NCI-H1436 (cell line): ENCODE measurements at places on chromosomes 6 and 20.

DNA sequence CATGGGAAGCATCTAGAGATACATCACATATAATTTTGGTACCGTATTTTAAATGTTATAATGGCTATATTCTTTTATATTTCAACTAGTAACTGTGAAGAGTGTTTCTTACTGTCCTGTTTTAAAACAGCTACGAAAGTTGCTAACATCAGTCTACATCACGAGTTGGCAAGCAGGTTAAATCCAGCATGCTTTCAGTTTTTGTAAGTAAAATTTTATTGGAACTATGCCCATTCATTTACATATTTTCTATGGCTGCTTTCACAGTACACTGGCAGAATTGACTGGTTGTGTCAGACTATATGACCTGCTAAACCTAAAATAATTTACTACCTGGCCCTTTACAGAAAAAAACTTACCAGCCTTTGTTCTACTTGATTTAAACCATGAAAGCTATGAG lies 478.1 kb downstream of the PHF3 start:
- DNase-seq: no peak

GRCh38 chr6:142946924-142947713 lies 2.1 kb upstream of the HIVEP2 start:
- DNase-seq: no peak

- DNase-seq: no peak
These were observed 121.4 kb downstream of the TBXT start for GRCh38 chr6:166046226-166046625.

DNA sequence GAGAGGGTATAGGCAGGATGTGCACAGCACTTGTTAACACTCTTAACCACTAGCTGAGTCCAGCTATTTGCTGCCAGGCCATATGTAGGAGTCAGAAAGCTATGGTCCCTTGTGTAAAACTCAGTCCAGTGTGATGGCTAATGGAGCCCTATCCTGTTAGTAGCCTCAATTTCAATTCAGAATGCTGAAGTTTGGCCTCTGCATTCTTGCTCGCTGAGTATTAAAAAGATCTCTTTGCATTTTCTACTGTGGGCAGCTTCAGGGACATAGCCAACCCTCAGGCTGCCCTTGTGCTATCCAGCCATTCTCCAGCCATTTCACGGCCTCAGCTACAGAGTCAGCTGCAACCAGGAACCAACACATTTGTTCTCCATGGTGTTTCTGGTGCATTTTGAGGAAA lies 92.5 kb downstream of the SPTLC3 start:
- no peak for DNase-seq

DNA sequence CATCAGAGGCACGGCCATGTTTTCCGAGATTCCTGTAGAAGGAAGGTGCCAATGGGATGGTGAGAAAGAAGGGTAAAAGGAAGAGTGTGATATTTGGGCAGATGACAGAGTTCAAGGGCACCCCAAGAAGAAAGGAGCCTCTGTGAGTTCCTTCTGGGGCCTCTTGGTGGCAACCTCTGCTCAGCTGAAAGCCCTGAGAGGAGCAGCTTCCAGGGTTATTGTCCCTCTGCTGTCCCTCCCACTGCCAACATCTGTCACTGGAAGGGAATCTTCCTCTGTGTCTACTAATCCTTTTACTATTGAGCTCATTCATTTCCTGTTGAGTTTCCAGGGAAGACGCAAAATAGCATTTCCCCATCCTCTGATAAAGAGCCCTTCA lies 40.0 kb upstream of the KCNK16 start:
- no peak for DNase-seq

DNA sequence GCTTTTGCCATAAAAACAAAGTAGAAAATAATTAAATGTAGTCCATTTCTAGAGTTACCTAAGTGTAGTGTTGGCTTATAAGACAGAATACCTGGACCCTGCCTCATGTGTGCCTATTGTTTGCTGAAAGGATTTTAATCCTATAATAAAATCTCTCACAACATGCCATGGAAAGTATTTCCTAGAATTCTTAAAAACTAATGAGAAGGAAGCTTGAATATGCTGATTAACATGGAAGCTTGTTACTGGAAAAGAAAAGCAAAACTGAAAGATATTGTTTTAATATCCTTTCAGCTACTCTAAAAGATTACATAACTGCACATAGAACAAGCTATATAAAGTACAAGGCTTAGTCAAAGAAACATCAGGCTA lies 18.0 kb upstream of the FAM135A start:
- no peak for DNase-seq

DNA sequence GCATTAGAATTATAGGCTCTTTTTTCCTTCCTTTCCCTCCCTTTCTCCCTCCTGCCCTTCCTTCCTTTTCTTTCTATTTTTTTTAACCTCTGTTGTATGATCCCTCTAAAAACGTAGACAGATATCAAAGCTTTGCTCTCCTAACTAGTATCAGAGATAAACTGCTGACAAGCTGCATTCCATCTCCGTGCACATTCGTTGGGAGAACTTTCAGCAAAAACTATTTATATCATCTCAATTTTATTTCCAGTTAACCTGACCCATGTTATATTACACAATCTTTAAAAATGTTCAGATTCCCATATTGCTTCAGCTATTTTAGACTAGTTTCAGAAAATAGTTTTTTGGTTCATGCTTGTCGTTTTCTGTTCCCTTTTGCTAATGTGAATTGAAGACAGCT lies 47.3 kb downstream of the RNF217 start:
- DNase-seq: no peak

- no peak for DNase-seq
These were observed 18.4 kb upstream of the SLC22A1 start for GRCh38 chr6:160102956-160103824.

DNA sequence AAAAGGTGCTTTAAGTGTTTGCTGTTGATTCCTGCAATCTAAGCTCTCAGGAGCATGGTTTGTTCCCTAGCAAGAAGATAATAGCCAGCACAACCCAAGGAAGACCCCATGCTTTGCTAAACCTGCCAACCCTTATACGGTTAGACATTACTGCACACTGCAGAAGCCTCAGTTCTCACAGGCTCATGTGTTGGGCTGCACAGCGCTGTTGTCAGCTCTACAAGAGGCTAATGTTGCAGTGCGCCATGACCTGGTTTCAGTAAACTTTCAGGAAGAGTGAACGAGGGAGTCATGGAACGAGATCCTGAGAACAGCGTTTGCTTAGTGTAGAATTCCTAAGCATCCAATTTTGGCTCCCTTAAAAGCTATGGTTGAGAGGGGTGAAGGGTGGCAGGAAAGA lies 218.5 kb downstream of the ARHGAP18 start:
- no peak for DNase-seq

DNA sequence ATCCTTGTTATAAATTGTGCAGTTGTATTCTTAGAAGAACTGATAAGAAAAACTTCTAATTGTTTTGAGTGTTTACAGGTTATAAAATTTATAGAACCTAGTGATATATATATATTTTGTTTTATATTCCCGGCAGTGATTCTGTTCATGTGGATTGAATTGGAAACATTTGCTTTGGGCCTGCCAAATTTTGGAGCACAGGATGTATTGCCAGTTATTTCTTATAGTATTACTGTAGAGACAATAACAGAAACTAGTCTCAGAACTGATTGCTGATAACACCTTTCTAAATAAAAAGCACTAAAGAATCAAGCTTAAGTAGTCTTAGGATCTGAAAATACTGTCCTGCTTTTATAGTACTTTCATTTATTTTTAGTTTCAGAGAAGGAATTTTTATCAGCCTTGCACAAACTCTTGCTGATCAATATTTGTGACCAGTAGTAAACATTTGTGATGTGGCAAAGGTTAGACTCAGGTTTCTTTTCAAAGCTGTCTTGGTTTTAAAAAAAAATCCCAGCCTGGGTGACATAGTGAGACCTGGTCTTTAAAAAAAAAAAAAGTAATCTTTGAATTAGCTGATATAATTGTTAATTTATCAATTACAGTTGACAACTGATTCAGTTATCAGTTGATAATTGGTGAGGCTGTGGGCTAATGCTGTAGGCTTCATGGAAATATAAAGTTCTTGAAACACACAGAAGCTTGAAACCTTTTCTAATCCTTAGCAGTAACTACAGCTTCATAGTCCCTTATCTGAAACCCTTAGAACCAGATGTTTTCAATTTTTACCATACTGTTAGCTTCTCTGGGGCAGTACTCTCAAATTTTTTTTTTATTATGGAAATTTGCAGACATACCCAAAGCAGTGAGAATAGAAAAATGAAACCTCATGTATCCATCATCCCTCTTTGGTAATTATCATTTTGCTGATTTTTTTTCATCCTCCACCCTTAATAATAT lies 42.4 kb downstream of the RNGTT start:
- DNase-seq: no peak

GRCh38 chr6:170297576-170298330 lies 6.9 kb upstream of the DLL1 start:
- DNase-seq: no peak

DNA sequence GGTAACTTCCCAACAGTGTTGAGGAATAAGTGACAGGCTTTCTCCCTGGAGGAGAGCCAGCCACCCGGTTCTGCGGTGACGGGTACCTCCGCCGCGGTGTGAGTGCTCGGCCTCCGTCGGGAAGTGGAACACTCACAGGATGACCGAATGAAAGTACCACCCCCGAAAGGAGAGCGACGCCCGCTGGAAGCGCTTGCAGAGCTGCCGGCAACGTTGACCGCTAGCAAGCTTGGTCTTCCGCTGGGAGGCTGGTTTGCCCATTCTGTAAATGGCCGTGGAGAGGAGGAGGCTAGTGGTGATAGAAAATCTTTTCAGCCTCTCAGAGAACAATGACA lies 614 bp upstream of the TMEM242 start:
- DNase-seq: no peak

- no peak for DNase-seq
These were observed 27.5 kb upstream of the NHSL1 start for GRCh38 chr6:138526822-138527235.

- DNase-seq: no peak
These were observed 41.8 kb upstream of the LAMA4 start for GRCh38 chr6:112296122-112296521.

DNA sequence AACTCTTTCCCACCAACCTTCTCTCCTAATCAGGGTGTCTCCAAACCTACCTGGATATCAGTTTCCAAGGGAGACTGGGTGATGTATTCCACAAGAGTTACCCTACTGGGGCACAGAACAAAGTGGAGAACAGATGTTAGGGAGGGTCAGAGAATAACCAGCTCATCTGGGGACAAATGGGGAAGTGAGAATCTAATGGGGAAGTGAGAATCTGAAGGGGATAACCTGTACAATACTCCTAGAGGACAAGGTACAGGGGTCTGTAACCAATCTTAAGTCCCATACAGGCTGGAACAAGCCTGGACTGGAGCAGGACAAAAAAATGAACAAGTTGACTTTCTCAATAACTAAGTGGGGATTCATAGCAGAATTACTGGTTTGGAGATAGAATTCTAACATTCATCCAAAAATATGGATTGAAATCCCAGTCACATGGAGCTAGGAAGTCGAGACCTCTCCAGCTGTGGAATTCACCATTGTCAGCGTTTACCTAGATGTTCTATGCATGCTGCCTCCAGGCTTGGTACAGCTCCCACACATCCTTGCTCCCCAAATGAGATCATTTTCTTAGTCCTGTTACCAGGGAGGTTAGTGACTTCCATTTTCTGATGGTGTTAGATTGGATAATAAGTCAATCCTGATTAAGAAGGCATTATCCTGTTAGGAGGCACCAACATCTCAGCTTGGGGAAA lies 214.8 kb upstream of the MOCS1 start:
- no peak for DNase-seq

DNA sequence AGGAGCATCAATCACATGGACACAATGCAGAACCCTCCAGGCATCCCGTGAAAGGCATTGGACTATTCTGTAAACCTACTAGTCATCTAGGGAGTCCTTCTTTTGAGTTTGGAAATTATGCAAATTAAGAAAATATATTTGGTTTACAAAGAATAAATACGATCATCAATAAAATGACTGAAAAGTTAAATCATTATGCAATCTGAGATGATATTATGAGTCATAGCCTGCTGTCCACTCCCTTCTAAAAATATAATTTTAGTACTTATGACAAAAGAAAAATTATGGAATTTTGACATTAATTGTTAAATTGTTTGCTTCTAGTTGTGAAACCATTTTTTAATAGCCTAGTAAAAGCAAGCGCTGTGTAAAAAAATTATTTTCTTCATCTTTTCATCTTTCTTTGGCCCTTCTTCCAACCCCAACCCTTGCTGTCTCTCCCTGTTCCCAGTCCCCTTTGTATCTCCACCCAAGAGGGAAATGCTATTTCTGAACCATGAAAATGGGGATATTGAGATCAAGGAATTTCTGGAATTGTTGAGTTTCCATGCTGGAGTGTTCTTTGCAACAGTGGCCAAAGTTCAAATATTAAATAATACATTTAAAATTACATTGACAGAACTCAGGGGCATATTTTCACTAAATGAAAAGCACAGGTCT lies 599.8 kb downstream of the COL12A1 start:
- no peak for DNase-seq

DNA sequence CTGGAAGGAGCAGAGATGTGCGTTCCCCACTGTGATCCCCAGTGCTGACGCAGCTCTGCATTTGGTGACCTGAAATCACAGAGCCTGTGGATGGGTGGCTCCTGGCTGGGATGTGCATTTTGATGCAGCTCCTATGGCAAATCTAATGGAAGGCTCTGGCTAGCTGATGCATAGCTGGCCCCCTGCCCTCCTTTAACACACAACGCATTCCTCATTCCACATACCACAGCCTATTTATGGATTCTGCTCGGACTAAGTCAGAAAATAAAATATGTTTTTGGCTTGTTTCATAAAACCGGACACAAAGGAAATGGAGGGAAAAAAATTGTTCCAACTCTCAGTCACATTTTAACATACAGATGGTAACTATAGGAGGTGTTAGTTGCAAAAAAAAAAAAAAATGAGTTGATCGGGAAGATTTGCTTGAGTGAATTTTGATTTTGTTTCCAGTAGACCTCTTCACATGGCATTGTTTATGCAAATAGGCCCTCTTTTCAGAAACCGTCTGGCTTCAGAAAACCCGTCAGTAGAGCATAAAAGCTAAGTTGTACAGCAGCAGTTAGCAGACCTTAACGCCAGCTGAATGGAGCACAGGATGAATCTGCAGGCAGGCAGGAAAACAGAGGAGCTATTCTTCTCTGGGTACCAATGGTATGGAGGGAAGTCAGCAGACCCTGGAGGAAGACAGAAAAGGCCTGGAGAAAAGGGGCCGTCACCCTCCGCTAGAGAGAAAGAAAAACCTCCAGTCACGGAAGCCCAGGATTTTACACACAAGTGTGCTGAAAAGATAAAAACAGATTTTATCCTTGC lies 215.4 kb downstream of the HDGFL1 start:
- DNase-seq: no peak

- no peak for DNase-seq
These were observed 30.5 kb upstream of the MYBL2 start for GRCh38 chr20:43636429-43636828.

- DNase-seq: no peak
These were observed 112.7 kb upstream of the PRL start for GRCh38 chr6:22409486-22409885.

DNA sequence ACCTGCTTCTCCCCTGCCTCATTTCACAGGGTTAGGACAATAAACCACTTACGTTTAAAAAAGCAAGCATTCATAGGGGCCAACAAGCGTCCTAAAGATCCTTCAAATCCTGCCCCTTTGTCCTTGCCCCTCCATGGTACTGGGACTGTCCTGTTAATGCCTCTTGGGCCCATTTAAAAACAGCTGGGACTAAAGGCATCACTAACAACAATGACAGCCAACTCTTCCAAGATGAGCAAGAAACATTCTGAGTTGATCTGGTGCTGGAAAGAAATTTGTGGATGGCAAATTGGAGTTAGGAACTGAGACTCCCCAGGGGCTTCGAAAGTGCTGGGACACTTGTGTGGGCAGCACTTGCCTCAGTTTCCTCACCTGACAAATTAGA lies 93.4 kb downstream of the ZMYND8 start:
- DNase-seq: no peak

- DNase-seq: no peak
These were observed 97.6 kb downstream of the ELOVL5 start for GRCh38 chr6:53251033-53251672.

GRCh38 chr6:145850671-145851070 lies 36.1 kb upstream of the FBXO30 start:
- no peak for DNase-seq
